ENCODE measurements at places on chromosomes 1 and 21.
A peak's percentile ranks its signal among the peaks of the same experiment; 100 is the strongest.

GRCh38 chr1:39128959-39129358, 75.5 kb upstream of the MACF1 start:
- no peak for DNase-seq

GRCh38 chr1:116751146-116751545, 3.1 kb upstream of the CD2 start:
- no peak for DNase-seq

- no peak for DNase-seq
These were observed 34.6 kb upstream of the ATP1A1 start for GRCh38 chr1:116338400-116338799.

GRCh38 chr1:24364975-24365678, 46.0 kb downstream of the GRHL3 start:
- peak; percentile 67 for DNase-seq

DNA sequence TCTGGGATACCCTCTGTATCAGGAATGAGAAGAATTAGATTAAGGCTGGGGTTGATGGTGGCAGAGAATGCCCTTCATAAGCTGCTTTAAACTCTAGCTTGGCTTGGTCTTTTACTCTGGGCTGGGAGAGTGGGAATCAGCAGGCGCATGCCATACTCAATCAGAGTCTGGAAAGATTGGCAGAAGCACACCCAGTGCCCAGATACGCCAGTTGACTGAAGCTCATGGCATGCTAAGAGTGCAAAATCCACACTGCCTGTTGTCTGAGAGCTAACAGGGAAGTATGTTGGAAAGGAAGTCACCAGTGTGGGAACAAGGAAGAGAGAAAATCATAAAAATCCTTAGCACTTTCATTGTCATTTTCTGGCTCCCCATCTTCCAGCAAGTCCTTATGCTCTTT, 53.0 kb downstream of the HMCN1 start:
- DNase-seq = no peak

DNA sequence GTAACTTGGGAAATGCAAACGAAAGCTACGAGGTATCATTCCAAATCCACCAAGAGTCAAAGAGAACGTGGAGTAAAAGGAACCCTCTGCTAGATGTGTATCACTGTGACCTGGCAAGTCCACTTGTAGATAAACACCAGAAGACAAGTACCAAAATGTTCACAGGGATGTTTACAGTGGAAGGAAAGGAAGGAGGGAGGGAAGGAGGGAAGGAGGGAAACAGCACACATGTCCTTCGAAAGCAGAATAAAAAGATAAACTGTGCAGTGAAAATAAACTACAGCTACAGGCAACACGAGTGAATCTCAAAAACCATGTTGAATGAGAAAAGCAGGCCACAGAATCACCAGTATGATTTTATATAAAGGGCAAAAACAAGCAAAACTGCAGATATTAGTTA, 59.9 kb downstream of the TP53BP2 start:
- no peak for DNase-seq

- DNase-seq = no peak
These were observed 28.6 kb upstream of the JUN start for GRCh38 chr1:58812468-58812867.

DNA sequence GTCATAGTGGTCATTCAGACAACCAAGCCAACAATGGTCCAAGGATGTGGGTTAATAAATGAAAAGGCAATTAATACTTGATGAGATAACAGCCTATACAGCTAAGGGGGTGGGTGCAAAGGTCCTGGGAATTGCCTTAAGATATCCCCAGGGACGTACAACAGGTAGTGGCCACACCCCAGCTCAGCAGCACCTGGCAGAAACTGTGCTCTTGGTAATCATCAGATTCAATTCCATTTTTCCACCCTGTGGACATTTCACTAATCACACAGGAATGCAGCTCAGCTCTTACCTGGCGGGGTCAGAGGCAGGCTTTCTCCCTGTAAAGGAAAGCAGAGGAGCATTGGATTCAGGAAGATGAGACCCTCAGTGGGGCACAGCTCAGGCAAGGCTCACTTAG, 32.9 kb downstream of the FCRL5 start:
- no peak for DNase-seq

DNA sequence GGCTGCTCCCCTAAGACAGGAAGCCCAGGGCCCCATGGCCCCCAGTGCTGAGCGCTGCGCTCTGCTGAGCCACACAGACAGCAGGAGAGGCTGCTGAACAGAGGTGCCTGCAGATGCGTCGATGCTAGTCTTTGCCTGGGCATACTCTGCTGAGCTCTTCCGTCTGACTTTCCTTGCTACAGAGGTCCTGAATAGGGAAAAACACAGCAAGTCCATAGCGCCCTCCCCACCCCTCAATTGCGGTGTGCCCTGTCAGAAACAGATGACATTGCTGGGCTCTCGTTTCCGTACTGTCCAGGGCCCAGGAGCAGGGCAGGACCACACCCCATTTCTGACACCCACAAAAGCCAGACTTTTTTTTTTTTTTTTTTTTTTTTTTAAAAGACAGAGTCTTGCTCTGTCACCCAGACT, 252.5 kb downstream of the SDCCAG8 start:
- DNase-seq = no peak

Data from kidney epithelial cell (primary cell).